PC-3 (cell line): ENCODE measurements at places on chromosomes 7 and 10. TPM values are rescaled to one million over a fixed set of nuclear protein-coding genes. Genes with fewer than 3 reads are reported as not detected.

Gene NUTM2E
- 0.58 TPM in 1 of 2 replicates, not detected in the other for total RNA-seq

DNA sequence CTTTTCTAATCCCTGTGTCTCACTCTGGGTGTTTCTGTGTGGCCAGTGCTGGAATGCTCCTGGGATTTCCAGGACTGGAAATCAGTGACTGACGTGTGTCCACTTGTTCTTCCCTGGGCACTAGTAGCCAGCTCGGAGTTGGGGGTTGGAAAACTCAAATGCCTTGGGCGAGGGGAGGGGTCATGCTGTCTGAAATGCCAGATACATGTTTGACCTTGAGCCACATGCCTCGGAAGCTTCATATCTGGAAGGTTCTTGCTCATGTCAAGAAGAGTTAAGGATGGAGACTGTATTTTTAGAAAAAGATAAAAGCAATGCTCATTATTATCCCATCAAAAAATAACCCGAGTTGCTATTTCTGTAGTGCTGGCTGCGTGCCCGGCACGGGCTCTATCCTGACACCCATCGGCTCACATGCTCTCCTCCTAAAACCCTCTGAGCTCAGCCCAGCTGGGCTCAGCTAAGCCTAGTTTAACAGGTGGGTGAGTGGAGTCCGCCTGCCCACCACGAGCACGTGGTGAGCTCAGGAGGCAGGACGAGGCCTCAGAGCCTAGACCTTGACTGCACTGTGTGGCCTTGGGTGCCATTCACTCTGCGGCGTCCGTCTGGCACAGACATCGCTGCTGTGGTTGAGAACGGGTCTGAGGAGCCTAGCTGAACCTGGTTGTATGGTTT, 6.4 kb downstream of the DPYSL4 start:
- no peak for DNase-seq

GRCh38 chr10:85649461-85649860, 717.1 kb downstream of the GRID1 start:
- DNase-seq, result no peak

- DNase-seq, result no peak
Measured at GRCh38 chr7:126605056-126605455, 647.7 kb downstream of the GRM8 start.

Gene CYP3A5
- total RNA-seq, result not detected in 2 replicates

Gene AGMO
- 0.11 TPM in 1 of 2 replicates, not detected in the other for total RNA-seq

Gene NPY4R
- total RNA-seq, result not detected in 2 replicates

DNA sequence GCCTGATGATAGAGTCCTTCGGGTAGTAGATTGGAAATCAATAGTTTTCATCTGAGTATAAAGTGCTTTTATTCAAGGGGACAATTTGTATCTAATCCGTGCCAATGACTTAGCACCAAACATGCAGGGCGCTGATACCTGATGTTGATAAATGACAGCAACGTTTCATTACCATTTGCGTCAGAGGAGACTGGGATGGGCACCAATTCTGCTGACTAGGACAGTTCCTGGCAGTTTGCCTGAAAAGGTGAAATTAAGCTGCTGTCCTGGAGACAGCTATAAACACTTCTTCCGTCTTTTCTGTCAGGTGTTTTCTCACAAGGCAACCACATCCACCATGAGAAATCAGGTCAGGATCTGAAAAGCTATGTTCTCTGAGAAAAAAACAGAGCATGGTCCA, 1136.4 kb downstream of the TYW1 start:
- no peak for DNase-seq

DNA sequence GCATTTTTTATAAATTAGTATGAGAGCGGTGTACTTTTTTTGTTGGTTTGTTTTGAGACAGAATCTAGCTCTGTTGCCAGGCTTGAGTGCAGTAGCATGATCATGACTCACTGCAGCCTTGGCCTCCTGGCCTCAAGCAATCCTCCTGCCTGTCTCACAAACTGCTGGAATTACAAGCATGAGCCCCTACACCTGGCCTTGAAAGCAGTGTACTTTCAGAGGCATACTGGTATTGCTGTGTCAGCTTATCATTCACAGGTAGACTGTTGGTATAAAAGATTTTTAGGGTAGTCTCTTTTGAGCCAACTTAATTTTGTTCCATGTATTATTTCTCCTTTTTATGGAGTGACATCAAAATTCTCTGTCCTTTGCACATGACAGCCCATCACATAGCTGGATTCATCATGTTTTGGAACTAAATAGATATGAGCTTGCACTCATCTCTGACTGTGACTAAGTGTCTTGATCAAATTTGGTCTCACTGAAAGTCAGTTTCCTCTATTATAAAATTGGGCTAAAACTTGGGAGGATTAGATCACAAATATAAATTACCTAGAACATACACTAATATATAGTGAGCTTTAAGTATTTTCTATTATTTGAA, 12.4 kb downstream of the GNAT3 start:
- DNase-seq, result peak; percentile 89

GRCh38 chr7:43674559-43675436, 54.5 kb downstream of the COA1 start:
- DNase-seq, result peak; percentile 90

- no peak for DNase-seq
Measured at GRCh38 chr7:93249491-93250148, 17.5 kb downstream of the VPS50 start.

GRCh38 chr10:133405844-133406527, 12.0 kb downstream of the MTG1 start:
- DNase-seq, result no peak

DNA sequence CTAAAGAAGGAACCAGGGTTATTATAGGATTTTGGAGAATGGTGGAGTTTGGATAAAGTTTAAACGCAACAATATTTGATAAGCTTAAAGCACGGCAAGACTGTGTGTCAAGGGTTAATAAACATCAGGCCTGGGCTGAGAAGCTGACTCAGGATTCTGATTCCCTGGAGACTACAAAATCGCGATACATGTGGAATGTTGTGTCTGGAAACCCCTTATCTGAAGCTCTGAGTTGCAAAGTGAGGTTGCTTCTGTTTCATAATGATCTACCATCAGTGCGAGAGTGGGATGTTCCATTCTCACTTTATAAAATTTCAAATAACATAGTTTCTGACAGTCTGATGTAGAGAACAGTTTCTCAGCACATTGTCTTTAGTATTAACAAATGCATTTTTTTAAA, 7.8 kb downstream of the C1GALT1 start:
- no peak for DNase-seq

GRCh38 chr10:75826846-75827245, 395.4 kb downstream of the LRMDA start:
- DNase-seq, result no peak

Gene PRXL2A
- not detected in 2 replicates for total RNA-seq

DNA sequence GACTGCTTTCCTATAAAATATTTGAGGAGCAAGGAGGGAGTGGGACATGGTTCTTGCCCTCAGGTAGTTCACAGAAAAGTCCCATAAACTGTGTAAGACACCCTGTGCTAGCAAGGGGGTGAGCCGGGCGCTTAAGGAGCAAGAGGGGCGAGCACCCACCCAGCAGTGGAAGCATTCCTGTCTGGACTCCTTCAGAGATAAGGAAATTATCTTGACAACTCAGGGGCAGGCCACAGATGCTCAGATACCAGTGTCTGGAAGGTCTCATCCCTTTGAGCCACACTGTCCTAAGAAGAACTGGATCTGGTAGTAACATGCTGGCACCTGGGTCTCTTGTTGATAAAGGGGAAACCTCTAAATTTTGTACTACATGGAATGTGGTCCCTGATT, 54.1 kb downstream of the DAGLB start:
- DNase-seq, result no peak

Gene HABP2
- total RNA-seq, result not detected in 2 replicates

Gene CAMK1D
- 1.3 and 2.1 TPM in 2 replicates for total RNA-seq

DNA sequence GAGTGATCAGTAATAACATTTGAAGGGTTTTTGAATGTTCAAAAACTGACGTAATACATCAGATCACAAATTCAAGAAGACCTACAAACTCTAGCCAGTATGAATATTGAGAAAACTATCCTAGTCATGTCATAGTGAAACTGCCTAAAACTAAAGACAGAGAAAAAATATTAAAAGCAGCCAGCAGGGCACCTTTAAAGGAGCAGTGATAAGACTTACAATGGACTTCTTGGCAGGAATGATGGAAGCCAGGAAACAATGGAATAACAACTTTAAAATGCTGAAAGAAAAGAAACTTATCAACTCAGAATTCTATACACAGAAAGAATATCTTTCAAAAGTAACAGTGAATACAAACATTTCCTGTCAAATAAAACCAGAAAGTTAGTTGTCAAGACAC, 78.3 kb upstream of the CTBP2 start:
- no peak for DNase-seq

Gene PSMG3
- total RNA-seq, result 133 and 171 TPM in 2 replicates

- DNase-seq, result no peak
Measured at GRCh38 chr10:24963521-24964041, 11.2 kb upstream of the PRTFDC1 start.

GRCh38 chr10:129161150-129161549, 305.9 kb upstream of the MGMT start:
- peak; percentile 12 for DNase-seq

Gene SCD
- 116 and 121 TPM in 2 replicates for total RNA-seq

Gene ZNF365
- total RNA-seq, result 19.0 and 20.2 TPM in 2 replicates

DNA sequence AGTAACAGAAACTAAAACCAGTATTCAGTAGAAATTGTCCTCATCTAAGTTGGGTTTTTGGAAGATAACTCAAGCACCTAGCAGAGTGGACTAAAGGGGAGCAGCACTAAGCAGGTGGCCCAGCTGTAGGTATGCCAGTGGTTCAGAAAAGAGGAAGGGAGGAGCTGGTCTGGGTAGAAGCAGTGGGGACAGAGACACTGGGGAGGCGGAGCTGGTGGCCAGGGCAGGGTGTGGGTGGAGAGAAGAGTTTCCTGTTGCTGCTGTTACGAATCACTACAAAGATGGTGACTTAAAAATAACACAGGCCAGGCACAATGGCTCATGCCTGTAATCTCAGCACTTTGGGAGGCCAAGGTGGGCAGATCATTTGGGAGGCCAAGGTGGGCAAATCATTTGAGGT, 136.2 kb downstream of the WDR11 start:
- DNase-seq, result no peak

- DNase-seq, result no peak
Measured at GRCh38 chr7:122412883-122413282, 108.3 kb upstream of the FEZF1 start.

Gene FOXP2
- not detected in 2 replicates for total RNA-seq

GRCh38 chr7:139680676-139681462, 96.9 kb downstream of the HIPK2 start:
- peak; percentile 98 for DNase-seq

GRCh38 chr7:94374721-94375566, 19.8 kb upstream of the COL1A2 start:
- DNase-seq, result no peak

DNA sequence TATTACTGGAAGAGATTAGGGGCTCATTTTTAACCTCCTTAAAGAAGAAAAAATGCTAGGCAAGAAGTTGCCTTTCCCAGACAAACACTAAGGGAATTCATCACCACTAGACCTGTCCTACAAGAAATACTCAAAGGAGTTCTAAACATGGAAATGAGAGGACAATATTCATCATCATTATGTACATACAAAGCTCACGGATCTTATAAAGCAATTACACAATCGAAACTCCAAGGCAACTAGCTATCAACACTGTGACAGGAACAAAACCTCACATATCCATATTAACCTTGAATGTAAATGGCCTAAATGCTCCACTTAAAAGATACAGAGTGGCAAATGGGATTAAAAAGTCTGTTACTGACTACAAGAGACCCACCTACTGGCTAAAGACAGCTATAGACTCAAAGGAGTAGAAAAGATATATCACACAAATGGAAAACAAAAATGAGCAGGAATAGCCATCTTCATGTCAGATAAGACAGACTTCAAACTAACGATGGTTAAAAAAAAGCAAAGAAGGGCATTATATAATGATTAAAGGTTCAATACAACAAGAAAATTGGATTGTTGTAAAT, 246.6 kb downstream of the ADRA2A start:
- peak; percentile 2 for DNase-seq

DNA sequence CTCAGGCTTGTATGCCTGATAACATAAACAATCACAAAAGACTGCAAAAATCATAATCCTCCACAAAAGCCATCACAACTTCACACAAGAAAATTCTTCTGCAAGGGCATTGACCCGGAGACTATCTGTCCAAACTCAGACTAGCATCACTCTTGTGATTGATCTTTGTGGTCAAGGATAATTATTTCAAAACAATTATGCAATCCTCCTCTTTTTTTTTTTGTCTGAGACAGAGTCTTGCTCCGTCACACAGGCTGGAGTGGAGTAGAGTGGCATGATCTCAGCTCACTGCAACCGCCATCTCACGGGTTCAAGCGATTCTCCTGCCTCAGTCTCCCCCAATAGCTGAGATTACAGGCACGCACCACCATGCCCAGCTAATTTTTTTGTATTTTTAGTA, 22.2 kb downstream of the CDNF start:
- DNase-seq, result no peak

Gene CLRN3
- total RNA-seq, result not detected in 2 replicates

- peak; percentile 73 for DNase-seq
Measured at GRCh38 chr7:29146057-29146706, at the start of gene CPVL. Gene CPVL (minus strand): TSS chr7:29146537. CDS start chr7:29121061, 25,476 bp downstream.

Gene CFAP46
- 0.04 TPM in 1 of 2 replicates, not detected in the other for total RNA-seq

GRCh38 chr10:116827214-116827671, 22.1 kb upstream of the ENO4 start:
- no peak for DNase-seq

- DNase-seq, result no peak
Measured at GRCh38 chr10:44347609-44348400, 37.1 kb downstream of the CXCL12 start.

Gene NKX1-2
- 0.36 and 0.86 TPM in 2 replicates for total RNA-seq

Gene GBX1
- total RNA-seq, result not detected in 2 replicates

- DNase-seq, result no peak
Measured at GRCh38 chr10:84367256-84367655, 38.9 kb downstream of the CCSER2 start.

- DNase-seq, result peak; percentile 97
Measured at GRCh38 chr7:41148521-41148951, 554.4 kb downstream of the INHBA start.

GRCh38 chr7:41809940-41810576, 107.2 kb upstream of the INHBA start:
- DNase-seq, result no peak

DNA sequence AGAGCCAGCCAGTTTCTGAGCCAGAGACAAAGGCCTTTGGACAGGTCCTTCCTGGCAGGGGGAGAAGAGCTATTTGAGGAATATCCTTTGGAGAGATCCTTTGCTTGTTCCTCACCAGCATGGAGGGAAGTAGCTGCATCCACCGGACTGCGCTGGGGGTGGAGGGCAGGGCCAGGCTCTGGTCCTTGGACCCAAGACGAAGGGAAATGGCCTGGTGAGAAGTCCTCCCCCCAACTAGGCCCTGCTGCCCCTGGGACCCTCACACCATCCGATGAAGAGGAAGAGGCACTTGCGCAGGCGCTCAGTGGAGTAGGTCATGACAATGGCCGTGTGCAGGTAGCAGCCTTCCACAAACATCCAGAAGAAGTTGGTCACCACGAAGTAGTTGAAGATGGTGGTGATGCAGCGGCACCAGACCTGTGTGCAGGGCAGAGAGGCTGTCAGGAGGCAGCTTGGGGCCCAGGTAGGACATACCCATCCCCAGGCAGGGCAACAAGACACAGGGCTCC, 19.8 kb downstream of the CRHR2 start:
- DNase-seq, result no peak
